GM06990 (cell line): ENCODE measurements at places on chromosomes 6 and 20.

- DNase-seq, result no peak
These were observed 15.0 kb downstream of the DLGAP4 start for GRCh38 chr20:36320898-36321695.

DNA sequence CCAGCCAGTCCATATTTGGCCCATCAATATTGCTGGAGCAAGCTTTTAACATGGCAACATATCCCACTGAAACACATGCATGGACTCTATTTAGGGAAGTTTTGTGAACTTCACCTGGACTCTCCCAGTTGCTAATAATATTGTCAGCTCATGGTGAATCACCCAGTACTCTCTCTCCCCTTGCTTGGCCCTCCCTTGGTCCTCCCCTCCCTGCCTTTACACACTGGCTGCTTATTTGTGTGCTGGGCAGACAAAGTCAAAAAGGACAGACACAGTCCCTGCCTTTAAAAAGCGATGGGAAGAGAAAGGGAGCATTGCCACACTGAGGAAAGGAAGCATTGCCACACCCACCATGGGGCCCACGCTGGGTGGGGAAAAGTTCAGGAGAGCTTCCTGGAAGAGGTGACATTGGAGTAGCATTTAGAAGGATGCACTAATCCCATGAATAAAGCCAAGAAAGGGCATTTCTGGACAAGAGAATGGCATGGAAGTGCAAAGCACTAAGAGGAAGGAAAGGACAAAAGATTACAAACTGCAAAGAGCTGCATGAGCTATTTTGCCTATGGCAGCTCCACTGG, 143.4 kb upstream of the EXOC2 start:
- DNase-seq, result no peak

DNA sequence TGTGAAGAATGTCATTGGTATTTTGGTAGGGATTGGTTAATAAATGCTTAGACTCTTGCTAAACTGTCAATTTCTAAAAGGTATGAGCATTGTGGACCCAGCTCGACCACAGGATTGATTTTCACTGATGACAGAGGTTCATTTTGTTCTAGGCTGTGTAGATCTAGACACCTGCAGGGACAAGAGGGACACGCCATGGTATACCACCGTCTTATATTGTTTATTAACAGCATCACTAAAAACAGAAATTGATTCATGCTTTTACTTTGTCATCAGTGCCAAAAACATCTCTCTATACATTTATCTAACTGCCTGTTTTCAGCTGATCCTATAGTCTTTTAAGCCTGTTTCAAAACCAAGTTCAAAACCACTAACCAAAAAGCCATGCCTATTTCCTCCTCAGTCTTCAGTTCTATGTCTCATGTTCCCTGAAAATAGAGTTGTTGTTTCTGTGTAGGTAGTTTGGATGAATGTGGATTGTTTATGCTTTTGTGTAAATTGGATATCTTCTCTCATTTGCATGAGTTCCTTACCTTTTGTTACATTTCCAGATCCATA, 109.8 kb downstream of the JAG1 start:
- DNase-seq, result no peak

- DNase-seq, result no peak
These were observed 5.1 kb upstream of the SIRPD start for GRCh38 chr20:1562622-1563021.

DNA sequence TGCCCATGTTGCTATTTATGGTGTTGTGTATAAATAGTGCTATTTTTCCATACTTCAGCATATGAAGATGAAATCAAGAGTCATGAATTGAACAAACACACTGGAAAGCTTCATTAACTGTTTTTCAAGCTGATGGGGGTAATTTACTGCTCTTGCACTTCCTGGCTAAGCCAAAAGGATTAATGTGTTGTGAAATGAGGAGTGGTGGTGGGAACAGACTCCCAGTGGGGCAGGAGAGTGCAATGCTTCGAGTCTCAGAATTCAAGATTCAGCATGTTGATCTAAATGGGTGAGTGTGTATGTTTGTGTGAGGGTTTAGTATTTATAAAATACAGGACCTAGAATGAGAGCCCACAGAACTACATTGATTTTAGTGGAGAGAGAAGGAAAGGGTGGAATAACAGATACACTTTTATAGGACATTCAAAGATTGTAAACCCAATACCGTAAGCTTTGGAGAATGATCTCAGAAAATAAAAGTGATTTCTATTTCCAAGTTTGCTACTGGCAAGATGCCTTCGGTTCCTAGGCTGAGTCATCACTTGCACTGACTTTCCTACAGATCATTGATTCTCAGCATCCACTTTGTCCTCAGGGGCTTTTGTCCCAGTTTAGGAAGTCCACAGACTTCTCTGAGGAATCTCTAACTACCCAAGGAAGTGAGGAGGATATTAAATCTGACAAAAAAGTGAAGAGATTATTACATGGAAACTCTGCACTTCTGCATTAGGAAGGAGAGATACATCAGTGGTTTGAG, 303.6 kb downstream of the TRDN start:
- DNase-seq, result no peak

DNA sequence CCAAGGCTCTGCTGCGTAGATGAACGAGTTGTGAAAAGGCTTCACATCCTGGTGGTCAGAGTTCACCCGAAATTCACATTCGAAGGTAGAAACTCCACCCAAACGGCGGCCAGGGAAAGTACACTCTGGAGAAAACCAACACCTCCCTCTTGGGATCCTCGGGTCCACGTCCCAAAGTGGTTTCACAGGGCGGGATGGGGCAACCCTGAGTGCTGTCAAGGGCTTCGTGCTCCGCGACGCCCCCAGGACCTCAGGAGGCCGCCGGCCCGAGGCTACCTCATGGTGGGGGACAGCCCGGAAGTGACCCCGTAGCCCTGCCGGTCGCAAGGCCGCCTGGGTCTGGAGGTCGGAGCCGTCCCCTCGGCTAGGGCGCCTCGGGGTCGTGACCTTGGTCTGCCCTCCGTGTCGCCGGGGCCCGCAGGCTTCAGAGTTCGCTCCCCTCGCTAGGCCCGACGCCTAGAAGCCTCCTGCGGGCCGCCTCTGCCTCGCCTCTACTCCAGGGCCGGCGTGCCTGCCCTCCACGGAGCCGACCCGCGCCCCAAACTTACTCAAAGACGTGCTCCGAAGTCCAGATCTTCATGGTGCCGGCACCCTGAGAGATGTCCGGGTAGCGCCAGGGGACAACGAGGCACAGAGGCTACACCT, at the start of gene PRELID3B:
PRELID3B (minus strand) TSS at position 636 of the 645 bp plus-strand sequence; CDS start at position 580, 56 bp downstream.
- no peak for DNase-seq

DNA sequence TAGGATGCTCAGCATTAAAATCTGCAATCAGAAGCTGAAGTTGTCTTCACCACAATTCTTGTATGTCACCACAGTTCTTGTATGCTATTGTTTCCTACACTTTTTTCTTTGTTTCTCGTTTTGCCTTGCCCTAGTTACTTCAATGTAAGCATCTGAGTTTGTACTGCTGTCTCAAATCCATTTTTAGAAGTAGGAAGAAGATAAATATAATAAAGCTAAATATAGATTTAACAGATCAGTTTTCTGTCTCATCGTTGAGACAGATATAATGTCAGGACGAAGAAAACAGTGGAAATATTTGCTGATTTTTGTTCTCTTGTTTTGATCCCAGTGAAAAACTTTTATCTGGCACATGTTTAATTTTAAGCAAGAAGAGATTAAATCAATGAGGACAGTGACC, 318.0 kb downstream of the QKI start:
- DNase-seq, result no peak

DNA sequence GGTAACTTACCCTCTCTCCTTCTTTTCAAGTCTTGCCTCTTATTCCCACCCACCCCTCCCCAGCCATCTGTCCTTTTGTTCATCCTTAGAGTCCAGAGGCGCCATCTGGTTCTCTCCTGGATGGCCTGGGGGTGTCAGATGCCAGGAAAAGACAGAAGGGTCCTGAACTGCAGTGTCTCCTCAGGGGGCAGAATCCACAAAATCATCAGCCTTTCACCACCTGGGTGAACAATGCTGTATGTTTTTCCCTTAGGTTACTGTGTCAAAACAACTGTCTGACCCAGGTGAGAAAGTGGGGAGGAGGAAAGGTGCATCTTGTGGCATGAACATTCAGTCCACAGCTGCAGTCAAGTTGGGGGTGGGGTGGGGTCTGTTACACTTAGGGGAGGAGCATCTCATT, 47.9 kb upstream of the FYN start:
- DNase-seq, result no peak

DNA sequence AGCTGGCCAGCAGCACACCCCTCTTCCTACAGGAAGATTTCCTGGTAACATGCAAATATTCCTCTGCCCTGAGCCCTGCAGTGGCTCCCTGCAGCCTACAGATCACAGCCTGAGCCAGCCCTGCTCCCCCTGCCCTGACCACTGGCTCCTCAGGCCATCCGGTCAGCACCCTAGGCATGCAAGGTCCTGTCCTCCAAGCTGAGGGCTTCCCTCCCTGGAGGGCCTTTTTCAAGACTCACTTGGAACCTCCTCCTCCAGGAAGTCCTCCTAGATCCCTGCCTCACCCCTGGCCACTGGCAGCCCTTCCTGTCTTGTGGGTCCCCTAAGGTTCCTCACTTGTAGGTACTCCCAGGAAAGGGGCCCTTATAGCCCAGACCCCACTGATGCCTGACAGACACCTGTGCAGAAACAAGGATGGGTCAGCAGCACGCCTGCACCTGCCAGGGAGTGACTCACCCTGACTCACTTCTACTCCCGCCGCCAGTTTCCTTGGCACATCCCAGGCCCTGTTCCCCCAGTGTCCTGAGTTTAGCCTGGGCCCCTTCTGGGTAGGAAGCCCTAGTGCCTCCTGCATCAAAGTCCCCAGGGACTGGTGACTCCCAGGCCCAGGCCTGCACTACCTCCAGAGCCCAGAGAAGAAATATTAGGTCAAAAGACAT, 3.2 kb downstream of the SLC4A11 start:
- DNase-seq, result no peak

- DNase-seq, result no peak
These were observed 98.8 kb upstream of the NRN1 start for GRCh38 chr6:6105472-6106036.

GRCh38 chr6:148479497-148479896, 136.9 kb downstream of the SASH1 start:
- no peak for DNase-seq

DNA sequence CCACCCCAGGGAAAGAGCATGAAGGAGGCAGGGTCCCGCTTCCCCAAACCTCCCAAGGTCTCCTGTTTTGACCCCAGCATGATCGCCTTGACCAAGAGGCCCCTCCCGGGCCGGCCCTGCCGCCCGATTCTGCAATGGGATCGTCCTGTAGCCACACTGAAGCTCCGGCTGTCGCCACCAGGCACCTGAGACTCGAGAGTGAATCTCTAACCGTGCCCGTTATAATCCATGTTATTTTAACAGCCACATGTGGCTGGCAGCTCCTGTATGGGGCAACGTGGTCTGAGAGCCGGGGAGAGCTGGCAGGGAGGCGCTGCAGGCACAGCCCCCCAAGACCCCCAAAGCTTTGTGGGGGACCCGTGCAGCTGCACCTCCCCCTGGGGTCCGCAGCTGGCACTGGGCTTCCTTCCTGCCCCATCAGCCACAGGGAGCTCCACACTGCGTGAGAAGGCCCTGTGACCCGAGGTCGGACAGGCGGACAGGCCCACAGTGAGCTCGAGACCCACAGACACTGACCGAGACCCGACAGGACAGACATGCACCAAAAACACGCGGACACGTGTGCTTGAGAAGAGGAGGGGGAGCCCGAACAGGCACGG, 51.3 kb downstream of the KCNQ2 start:
- no peak for DNase-seq

DNA sequence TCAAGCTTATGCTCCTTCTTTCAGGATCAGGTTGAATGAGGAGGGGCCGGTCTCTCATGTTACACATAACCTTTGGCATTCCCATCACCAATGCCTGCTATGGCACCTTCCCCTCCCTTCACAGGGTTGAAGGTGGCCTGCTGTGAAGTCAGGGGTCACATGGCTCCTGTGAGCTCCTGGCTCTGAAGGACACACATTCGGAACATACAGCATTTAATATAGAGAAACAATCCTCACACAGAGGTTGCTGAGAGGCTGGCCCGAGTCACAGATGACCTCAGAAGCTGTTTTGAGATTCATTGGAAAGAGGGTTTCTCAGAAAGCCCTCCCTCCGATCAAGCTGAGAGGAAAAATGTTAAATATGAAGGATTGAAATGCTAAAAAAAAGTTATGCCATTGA, 82.1 kb downstream of the PSMG4 start:
- no peak for DNase-seq

DNA sequence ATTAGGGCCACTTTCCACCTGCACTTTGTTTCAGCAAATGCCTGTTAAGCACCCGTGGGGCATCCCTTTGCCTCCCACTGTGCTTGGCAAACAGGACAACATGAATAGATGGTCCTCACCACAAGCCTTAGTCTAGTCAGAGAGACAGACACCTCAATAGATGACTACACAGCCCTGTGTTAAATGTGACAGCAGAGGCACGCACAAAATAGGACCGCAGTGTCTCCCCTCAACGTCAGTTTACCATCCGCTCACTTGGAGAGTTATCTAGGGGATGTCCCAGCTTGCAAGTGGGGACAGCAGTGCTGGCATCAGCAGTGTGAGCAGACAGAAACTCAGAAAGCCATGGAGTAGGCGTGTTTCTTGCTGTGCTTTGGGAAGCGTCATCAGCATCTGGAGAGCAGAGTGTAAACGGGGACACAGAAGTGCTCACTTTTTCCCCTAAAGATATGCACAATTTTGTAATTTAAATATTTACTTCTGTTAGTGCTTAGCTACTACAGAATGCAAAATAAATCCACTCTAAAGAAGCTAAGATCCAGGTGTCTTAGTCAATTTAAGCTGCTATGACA, 66.0 kb upstream of the TXNDC5 start:
- DNase-seq, result no peak

DNA sequence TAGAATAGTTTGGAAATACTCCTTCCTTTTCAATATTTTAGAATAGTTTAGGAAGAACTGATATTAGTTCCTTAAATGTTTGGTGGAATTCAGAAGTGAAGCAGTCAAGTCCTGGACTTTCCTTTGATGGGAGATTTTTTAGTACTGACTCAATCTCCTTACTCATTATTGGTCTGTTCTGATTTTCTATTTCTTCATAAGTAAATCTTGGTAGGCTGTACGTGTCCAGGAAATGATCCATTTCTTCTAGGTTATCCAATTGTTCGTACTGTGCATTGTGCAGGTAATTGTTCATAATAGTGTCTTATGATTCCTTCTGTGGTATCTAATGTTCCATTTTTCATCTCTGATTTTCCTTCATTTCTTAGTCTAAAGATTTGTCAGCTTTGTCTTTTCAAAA, 138.9 kb downstream of the SYCP2 start:
- no peak for DNase-seq

DNA sequence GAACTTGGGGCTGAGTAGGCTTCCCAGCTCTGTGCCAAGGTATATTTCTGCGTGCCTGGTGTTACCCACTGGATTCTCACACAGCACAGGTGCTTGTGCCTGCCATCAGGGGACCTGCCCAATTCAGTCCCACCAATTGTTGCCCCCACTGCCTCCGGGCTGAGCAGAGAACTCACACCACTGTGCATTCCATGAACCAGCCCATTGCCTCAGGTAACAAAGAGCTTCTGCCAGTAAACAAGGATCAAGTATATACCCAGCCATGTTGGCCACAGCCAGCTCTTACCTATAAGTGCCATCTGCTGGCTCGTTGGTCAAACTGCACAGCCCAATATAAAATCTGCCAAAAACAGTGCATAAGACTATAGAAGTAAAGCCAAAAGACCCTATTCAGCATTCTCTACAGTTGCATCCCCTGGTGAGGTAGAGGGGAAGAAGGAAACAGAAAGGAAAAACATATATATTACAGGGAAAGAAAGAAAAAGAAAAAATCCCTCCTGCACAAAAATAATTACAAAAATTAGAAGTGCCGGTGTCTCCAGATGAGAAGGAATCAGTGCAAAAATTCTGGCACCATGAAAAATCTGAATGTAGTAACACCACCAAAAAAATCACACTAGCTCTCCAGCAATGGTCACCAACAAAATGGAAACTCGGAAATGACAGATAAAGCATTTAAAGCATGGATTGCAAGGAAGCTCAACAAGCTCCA, 241.4 kb downstream of the IBTK start:
- DNase-seq, result peak; percentile 24
